ENCODE measurements at places on chromosomes 3 and 15. TPM values are rescaled to one million over a fixed set of nuclear protein-coding genes. Genes with fewer than 3 reads are reported as not detected.

AHSG gene
- not detected for total RNA-seq

SCN5A gene
- total RNA-seq: not detected

ONECUT1 gene
- not detected for total RNA-seq

AMT gene
- total RNA-seq: 4.8 TPM

NRROS gene
- 87.2 TPM for total RNA-seq

PCSK6 gene
- total RNA-seq: 3.3 TPM

MYH15 gene
- 0.20 TPM for total RNA-seq

GDPGP1 gene
- total RNA-seq: 14.5 TPM

PRC1 gene
- total RNA-seq: 139 TPM

CLN6 gene
- 80.1 TPM for total RNA-seq

PLA2G4E gene
- not detected for total RNA-seq

TERC gene
- 2.7 TPM for total RNA-seq

LNP1 gene
- total RNA-seq: 1.8 TPM

IL16 gene
- 199 TPM for total RNA-seq

CHRNB4 gene
- total RNA-seq: not detected

SLC22A13 gene
- 0.93 TPM for total RNA-seq

EPB42 gene
- total RNA-seq: not detected

BMF gene
- total RNA-seq: 5.5 TPM

KBTBD13 gene
- total RNA-seq: not detected

ZNF660 gene
- total RNA-seq: 0.11 TPM

GOLGA6A gene
- total RNA-seq: not detected

SST gene
- not detected for total RNA-seq

CADM2 gene
- not detected for total RNA-seq

WDR93 gene
- total RNA-seq: not detected

ZDHHC23 gene
- total RNA-seq: 4.0 TPM

PROK2 gene
- total RNA-seq: 0.66 TPM

SERINC4 gene
- total RNA-seq: 0.23 TPM

NR2F2 gene
- total RNA-seq: not detected

TYRO3 gene
- 1.3 TPM for total RNA-seq

GOLGA8H gene
- total RNA-seq: 0.16 TPM

FEZF2 gene
- not detected for total RNA-seq

SRGAP3 gene
- 7.1 TPM for total RNA-seq
